ENCODE measurements at places on chromosomes 12 and 14. TPM values are rescaled to one million over a fixed set of nuclear protein-coding genes. Genes with fewer than 3 reads are reported as not detected.
A peak's percentile ranks its signal among the peaks of the same experiment; 100 is the strongest.

DNA sequence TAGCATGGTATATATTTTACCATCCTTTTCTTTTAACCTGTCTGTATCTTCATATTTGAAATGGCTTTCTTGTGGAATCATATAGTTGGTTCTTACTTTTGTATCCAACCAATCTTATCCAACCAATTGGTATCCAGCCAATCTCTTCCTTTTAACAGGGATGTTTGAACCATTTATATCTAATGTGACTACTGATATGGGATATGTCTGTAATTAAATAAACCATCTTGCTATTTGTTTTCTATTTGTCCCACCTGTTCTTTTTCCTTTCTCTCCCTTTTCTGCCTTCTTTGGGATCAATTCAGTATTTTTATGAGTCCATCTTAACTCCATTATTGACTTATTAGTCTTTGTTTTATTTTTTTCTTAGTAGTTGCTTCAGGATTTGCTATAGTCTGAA, 30.8 kb upstream of the SNX6 start:
- DNase-seq, result no peak
- H3K36me3 ChIP-seq, result no peaks in the 10 kb centered on the region
- H3K4me1 ChIP-seq, result no peaks in the 10 kb centered on the region
- H3K27ac ChIP-seq, result no peak overlapping the region
- no peaks in the 10 kb centered on the region for H3K27me3 ChIP-seq

GRCh38 chr12:100404769-100405407, 48.0 kb downstream of the SLC17A8 start:
- peak; percentile 58 for DNase-seq
- H3K4me3 ChIP-seq, result no peak overlapping the region
- H3K4me1 ChIP-seq, result no peaks in the 10 kb centered on the region
- no peaks in the 10 kb centered on the region for H3K36me3 ChIP-seq
- H3K27me3 ChIP-seq, result no peaks in the 10 kb centered on the region

CCNB1IP1 gene
- 25.7 TPM for total RNA-seq

GRCh38 chr14:86515195-86515594, 985.3 kb downstream of the FLRT2 start:
- no peaks in the 10 kb centered on the region for H3K27me3 ChIP-seq
- DNase-seq, result no peak
- no peak overlapping the region for H3K27ac ChIP-seq

CLEC9A gene
- total RNA-seq, result 0.57 TPM

GRCh38 chr14:51331486-51332367, 91.7 kb downstream of the TMX1 start:
- no peaks in the 10 kb centered on the region for H3K36me3 ChIP-seq
- no peak overlapping the region for H3K27ac ChIP-seq
- no peak overlapping the region for H3K4me3 ChIP-seq
- no peak for DNase-seq
- H3K27me3 ChIP-seq, result no peaks in the 10 kb centered on the region

CD163L1 gene
- total RNA-seq, result 7.0 TPM

DNA sequence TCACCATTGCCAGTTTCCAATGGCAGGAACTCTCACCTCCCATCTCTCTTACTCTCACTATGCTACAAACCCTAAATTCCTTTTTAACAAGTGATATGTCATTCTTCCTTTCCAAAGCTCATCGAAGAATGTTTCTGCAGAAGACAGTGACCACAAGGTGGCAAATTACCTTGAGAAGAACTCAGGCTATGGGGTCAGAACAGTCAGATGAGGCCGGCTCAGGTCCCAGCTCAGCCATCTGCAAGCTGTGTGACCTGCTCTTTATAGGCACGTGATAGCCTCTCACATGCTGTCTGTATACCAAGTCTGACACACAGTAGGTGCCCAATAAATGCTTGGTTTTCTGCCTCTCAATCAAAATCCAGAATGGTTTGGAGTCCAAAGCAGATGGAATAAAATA, 80.7 kb downstream of the FOXN3 start:
- H3K36me3 ChIP-seq, result no peaks in the 10 kb centered on the region
- H3K4me1 ChIP-seq, result no peaks in the 10 kb centered on the region
- no peak overlapping the region for H3K27ac ChIP-seq

GRCh38 chr12:113301811-113302210, 33.1 kb downstream of the SLC8B1 start:
- no peak overlapping the region for H3K27ac ChIP-seq
- DNase-seq, result no peak
- no peak overlapping the region for H3K4me3 ChIP-seq
- no peaks in the 10 kb centered on the region for H3K27me3 ChIP-seq
- no peaks in the 10 kb centered on the region for H3K36me3 ChIP-seq
- peaks cover 29% of the 10 kb centered on the region for H3K4me1 ChIP-seq

DNA sequence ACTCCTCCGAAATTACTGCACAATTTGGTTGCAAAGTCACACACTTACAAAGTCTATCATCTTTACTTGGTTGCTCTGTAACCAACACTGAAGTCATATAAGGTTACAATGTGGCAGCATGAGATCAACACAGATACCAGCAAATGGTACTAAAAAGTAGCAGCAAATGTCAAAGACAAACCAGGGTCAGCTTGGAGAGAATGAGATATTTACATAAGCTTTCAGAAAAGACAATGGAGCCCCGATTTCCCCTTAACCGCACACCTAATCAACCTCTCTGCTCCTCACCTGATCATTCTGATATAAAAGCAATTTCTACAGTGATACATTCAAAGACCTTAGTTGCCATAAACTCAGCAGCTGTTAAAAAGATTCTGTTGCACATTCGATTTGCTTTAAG, 76.4 kb upstream of the FOXN3 start:
- no peaks in the 10 kb centered on the region for H3K4me1 ChIP-seq
- DNase-seq, result no peak
- H3K4me3 ChIP-seq, result no peak overlapping the region
- H3K27me3 ChIP-seq, result no peaks in the 10 kb centered on the region
- H3K36me3 ChIP-seq, result no peaks in the 10 kb centered on the region
